CD4-positive, alpha-beta T cell treated with Interleukin-17A for 1 hour (primary cell): ENCODE measurements at places on chromosomes 2 and 18.

DNA sequence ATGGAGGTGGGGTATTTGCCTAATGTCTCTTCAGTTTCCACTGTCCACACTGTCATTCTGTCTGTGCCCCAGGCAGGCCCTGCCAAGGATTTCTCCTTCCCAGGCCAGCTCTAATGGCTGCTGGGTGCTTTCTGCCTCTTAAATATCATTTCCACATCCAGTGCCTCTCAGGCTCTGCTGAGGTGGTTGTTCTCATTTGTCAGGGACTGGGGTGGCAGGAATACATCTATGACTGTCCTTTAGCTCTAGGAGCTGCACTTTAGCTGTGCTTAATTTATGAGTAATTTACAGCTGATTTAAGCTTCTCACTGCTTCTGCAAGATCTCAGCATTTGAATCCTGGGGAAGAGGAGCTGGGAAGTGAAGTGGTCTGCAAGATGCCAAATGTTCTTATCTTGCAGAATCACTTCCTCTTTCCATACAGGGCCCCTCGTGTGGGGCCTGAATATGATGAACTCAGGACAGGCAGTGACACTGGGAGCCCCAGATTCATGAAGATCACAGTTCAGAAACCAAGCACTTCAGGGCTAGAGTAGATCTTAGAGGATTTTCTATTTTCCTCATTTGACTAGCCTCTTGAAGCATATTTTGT, 150.2 kb downstream of the FSHR start:
- DNase-seq = no peak

- no peak for DNase-seq
These were observed 125.4 kb upstream of the CTNNA2 start for GRCh38 chr2:79387431-79387830.

DNA sequence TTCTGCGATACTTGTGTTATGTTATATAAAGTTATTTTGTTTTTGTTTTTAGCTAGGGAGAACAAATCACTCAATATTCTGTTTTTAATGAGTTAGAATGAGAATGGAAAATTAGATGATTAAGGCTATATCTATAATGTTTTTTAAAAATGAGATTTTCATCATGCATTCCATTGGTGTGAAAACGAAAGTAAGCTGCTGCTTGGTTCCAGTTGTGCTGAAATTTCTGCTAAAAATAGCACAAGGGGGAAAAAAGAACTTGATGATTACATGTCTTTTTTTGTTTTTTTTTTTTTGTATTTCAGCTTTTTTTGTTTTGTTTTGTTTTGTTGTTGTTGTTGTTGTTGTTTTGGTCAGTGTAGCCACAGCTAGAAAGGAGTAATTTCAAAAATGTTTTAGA, 242.6 kb upstream of the KCNJ3 start:
- no peak for DNase-seq

GRCh38 chr2:171996021-171996420, 3.7 kb upstream of the METAP1D start:
- DNase-seq = no peak

GRCh38 chr2:149773006-149773405, 185.4 kb upstream of the MMADHC start:
- no peak for DNase-seq
